Breast epithelium (tissue), 4 donors: ENCODE measurements at places on chromosomes 7 and 10.

DNA sequence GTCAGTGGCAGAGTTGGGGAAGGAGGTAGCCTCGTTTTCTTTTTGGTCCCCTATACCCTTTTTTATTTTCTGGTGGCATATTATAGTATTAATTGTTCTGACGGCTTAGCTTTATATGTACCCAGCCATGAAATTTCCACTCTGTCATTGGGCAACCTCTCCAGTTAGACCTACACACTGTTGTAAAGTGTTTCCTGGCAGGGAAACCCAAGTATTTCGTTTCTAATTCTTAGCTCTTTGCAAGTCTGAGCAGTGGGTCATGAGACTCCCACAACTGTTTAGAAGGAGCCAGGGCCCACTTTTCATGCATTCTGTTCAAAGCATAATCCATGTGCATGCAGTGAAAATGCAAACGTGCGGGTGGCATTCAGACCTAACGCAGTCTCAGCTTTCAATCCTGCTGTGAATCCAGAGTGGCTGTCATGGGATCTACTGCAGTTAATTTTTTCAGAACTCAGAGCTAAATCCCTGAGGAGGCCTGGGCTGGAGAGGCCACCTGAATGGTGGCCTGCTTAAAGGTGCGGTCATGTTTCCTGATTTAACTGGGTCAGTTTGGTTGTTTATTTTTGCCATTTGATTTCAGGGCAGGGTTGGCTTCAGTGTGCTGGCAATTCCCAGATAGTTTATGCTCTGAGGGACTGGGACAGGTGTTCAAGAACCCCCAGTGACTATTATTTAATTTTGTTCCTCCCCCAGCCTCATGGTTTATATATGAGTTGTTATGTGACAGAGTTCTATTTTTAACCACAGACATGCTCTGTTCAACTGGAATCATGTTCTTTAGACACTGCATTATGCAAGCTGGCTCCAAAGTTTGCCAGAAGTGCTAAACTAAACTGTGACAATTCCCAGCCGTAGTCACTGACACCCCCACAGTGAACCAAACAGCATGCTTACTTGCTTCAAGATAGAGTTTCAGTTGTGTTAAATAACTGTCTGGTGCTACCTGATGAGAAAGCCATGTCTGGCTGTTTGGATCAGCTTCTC lies 27.4 kb upstream of the SYPL1 start:
- DNase-seq = no peak

- no peak for DNase-seq
Measured at GRCh38 chr10:119687192-119688032, 36.2 kb downstream of the BAG3 start.

DNA sequence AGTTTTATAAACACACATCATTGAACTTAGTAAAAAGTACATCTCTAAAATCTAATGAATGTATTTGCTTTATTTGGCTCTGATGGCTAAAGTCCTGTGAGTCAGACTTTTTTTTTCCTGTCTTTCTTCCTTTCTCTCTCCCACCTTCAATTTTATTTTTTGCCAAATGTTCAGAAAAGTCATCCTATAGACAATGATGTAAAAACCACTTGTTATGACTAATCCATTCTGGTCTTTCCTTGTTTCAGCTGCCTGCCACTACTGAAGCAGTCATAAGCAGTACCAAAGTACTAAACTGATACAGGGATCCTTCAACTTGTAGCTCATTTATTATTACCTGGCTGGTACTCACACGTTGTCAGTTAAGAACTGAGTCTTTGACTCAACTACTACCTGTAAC lies 23.9 kb downstream of the HECTD2 start:
- no peak for DNase-seq

DNA sequence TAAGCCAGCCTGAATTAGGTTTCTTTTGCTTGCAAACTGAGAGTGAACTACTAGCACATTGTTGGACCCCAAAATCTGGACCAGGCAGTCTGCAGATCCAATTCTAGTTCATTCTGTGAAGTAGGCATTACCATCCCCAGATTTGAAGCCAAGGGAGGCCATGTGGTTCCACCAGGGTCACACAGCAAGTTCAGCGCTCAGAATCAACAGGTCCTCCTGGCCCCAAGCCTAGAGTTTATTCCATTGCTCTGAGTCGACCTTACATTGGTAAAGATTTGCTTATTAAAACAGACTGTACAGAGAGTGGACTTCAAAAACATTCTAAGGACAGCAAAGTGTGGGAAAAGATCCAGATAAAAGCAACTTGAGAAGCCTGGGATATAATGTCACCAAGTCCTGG lies 50.9 kb downstream of the AFAP1L2 start:
- no peak for DNase-seq
